ENCODE measurements at places on chromosomes 7 and 10.

DNA sequence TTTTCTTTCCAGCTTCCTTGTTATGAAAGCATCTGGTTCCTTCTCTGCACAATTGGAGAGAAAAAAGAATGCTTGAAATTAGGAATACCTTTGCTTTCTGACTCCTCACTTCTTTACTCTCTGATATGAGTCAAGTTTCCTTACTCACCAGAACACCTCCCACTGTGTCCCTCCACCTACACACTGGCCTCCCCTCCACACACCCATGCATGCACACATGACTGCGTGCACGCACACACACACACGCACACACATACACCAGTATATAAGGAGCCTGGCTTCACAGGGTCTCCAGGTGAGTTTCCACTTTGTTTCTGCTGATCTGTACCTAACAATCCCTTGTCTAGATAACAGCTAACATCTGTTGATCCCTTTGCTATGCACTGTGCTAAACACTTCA lies 11.4 kb upstream of the PTER start:
- DNase-seq, result no peak

DNA sequence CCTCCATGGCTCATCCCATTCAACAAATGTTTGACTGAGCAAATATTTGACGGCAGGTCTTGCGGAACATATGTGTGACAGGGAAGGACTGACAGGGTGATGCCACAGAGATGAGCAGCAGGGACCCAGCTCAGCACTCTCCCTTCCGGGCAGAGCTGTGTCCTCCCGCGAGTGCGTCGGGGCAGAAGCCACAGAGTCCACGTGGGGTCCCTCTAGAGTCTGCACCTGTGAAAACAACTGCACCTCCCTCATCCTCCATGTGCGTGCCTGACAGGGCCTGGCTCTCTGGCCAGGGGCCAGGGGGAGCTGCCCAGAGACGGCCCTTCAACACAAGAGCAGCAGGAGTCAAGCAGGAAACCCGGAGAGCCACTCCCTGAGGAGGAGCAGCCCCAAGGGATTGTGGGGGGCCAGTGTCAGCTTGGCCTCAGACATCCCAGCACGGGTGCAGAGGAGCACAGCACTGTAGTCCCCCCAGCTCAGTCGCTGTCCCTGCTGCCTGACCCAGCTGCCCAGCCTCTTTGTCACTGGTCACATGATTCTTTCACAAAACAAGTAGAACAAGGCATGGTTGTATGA lies 83.6 kb upstream of the TMEM72 start:
- peak; percentile 43 for DNase-seq

DNA sequence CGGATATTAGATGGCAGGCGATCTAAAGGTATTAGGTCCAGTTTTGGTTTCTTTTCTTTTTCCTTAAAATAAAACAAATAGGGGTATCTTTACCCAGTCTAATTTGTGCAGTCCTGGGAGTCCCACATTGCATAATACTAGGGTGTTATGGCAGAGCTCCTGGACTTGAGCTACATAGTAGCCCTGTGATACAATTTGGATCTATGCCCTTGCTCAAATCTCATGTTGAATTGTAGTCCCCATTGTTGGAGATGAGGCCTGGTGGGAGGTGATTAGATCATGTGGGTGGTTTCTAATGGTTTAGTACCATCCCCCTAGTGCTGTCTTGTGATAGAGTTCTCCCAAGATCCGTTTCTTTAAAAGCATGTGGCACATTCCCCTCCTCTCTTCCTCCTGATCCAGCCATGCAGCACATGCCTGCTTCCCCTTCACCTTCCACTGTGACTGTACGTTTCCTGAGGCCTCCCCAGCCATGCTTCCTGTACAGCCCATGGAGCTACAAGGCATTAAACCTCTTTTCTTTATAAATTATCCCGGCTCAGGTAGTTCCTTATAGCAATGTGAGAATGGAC lies 141.9 kb downstream of the RPS24 start:
- no peak for DNase-seq

GRCh38 chr10:52459097-52459496 lies 145.0 kb downstream of the DKK1 start:
- no peak for DNase-seq

DNA sequence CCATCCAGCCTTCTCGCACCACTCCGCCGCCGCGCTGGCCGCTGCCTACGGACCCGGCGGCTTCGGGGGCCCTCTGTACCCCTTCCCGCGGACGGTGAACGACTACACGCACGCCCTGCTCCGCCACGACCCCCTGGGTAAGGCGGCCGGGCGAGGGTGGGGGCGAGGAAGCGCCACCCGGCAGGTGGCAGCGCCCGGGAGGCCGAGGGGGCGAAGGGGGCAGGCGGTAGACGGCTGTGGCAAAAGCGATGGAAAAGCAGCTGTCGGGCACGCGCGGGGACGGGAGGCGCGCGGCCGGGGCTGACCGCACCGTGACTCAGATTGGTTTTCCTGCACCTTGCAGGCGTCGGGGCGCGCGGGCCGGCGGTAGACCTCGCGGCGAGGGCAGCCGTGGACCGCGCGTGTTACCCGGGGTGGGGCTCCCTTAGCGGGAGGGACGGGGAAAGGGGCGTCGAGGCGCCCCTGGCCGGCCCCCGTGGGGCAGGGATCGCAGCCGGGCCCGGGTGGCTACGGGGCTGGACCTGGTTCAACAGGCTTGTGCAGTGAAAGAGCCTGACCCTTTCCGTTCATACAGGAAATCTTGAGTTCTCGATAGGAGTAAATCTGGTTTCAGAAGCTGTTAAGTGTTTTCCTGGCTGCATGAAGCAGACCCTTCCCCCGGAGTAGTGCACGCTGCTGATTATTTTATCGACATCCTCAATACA lies 608 bp downstream of the HHEX start:
- peak; percentile 45 for DNase-seq

GRCh38 chr10:63256009-63256773 lies 123.1 kb downstream of the NRBF2 start:
- no peak for DNase-seq

- no peak for DNase-seq
These were observed 2.5 kb downstream of the PRR15 start for GRCh38 chr7:29565982-29566746.

DNA sequence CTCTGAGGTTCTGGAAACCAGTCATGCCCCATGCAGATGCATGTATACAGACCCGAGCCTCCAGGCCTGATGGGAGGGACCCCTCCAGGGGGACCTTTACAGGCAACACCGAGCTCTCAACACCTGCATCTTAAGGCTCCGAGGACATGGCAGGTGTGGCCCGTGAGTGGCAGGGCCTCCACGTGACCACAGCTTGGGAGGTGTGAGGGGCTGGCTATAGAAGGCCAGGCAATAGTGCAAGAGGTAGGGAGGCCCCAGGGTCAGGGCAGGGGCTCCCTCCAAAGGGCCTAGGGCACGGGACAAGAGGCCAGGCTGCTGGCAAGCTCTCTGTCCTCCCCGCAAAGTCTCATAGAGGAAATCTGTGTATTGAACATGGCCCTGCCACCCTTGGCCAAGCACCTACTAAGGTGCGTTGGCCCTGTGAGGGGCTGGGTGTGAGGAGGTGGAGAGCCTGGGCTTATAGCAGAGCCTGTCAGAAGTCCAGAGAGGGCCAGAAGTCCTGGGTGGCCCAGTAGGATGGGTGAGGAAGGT lies 134.2 kb downstream of the PTPN20 start:
- DNase-seq, result no peak

Measured in NCI-H510A (cell line).